Renal pelvis (tissue), 12 donors: ENCODE measurements at places on chromosomes 11 and 22.

GRCh38 chr11:117679461-117679860 is 117.6 kb downstream of the DSCAML1 start:
- no peak for DNase-seq

DNA sequence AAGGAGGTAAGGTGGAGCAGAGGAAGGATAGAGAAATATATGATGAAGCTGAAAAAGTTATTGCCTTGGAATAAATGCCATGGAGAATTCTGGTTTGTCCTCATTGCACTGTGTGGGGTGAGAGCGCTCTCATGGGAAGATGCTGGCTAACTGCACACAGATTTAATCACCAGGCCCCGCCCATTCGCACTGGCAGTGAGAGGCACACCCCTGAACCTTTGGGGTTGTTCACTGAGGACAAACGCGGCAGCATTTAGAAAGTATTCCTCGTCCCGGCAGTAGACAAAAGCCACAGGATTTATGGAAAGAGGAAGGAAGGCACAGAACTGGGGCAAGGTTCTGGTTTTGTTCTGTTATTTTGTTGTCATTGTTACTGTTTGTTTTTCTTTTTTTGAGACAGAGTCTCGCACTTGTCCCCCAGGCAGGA is 70.2 kb downstream of the MED15 start:
- DNase-seq, result no peak

DNA sequence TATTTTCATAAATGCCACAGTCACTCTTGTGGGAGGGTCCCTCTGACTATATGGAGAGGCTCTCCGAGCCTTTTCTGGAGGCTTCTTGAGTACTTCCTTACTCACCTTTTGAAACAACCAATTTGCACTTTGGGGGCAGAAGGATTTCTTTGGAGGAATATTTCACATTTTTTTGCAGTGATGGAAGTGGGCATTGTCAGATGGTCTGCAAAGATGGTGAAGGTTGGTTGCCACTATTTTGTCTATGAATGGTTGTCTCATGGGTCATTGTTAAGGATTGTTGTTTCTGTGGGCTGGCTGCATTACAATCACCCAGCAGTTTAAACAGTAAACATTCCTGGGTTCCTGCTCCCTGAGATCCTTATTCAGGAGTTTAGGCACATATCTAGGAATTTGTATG is 388.2 kb downstream of the TMEM135 start:
- DNase-seq, result no peak

DNA sequence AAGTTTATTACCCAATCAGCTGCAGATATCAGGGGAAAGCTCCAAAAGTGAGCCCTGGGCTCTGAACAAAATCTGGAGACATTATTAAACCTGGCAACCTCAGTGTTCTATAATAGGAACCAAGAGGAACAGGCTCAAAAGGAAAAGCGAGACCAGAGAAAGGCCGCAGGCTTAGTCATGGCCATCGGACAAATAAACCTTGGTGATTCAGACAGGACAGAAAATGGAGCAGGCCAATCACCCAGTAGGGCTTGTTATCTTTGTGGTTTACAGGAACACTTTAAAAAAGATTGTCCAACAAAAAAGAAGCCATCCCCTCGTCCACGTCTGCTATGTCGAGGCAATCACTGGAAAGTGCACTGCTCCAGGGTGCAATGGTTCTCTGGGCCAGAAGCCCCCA is 7.7 kb upstream of the PANX1 start:
- DNase-seq, result no peak

- DNase-seq, result no peak
These were observed 42.4 kb downstream of the OSBP start for GRCh38 chr11:59573216-59573615.

GRCh38 chr22:36384766-36385481 is 2.8 kb downstream of the MYH9 start:
- DNase-seq, result no peak

DNA sequence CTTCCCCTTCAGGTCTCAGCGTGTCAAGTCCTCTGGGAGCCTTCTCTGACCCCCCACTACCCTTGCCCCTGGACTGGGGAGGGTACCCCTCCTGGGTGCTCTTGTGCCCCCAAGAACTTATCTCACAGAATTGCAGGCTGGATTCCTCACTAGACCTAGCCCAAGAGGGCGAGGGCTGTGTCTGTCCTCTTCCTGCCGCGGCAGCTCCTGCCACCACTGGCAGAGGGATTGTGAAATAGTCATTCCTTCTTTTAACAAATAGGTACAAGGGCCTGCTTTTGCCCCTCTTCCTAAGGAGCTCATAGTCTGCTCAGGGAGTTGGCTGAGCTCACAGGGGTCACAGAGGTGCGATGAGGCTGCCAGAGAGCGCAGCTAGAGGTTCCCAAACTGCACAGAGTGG is 5.5 kb downstream of the RAB36 start:
- DNase-seq, result no peak

DNA sequence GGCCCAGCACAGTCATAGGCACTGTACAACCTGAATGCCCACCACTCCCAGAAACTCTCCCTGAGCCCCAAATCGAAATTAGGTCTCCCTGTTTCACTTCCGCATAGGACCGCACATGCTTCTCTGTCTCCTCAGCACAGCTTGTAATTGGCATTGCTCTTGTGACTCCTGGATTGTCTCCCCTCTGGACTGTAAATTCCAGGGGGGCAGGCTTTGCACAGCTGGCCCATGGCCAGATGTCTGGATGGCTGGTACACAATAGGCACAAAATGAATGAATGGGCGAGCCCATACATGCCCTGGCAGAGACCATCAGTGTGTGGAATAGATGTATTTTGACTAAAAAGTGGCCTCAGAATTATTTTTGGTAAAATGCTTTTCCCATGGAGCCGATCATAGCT is 63.3 kb upstream of the PHF21B start:
- DNase-seq, result no peak

- DNase-seq, result no peak
These were observed 254.0 kb upstream of the PITPNB start for GRCh38 chr22:28172892-28173670.
